Activated naive CD4-positive, alpha-beta T cell treated with Interleukin-2 at 50 U/mL for 16 hours (primary cell): ENCODE measurements at places on chromosomes 16 and 17.

- no peak for DNase-seq
These were observed 39.4 kb downstream of the WDR45B start for GRCh38 chr17:82608816-82609215.

DNA sequence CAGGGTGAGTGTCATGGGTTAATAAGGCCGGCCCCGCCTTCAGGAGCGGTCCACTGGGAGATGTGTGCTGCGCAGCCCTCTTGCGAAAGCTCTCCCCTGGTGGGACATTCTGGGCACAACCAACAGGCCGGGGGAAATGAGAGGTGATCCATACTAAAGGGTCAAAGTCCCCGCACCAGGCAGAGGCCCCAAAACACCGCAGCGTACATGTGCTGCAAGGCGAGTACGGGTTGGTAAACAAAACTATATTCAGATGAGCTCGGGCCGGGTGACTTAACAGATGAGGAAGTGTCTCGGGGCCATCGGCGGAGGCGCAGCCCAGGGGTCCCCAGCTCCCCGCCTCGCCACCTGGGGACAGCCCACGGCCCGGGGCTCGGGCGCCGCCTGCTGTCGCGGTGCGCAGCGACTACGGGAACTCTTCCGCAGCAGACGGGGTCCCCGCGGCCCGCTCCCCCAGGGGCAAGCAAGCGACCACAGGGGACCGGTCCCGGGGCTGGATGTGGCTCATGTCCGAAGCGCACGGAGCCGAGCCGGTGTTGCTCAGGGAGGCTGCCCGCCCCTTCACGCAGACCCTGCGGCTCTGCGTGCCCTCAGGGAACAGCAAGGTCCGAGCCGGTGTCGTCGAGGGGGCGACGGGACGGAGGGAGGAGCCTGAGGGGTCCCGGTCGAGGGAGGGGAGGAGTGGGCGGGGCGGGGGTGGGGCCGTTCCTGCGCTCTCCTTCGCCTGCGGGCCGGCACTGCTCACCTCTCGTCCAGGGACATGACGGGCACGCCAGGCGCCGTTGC lies at the start of gene RAB37:
Gene RAB37 (plus strand): TSS at position 744 of the 786 bp plus-strand sequence. CDS start 17 bp downstream, at position 761.
- peak; percentile 46 for DNase-seq

GRCh38 chr16:49488740-49489525 lies 115.3 kb downstream of the C16orf78 start:
- no peak for DNase-seq

- peak; percentile 30 for DNase-seq
These were observed 82.2 kb downstream of the CMC2 start for GRCh38 chr16:80924372-80924978.

GRCh38 chr16:68486502-68487202 lies 38.3 kb upstream of the SMPD3 start:
- DNase-seq = no peak

- DNase-seq = peak; percentile 39
These were observed 22.5 kb downstream of the DNAI2 start for GRCh38 chr17:74296548-74296936.

DNA sequence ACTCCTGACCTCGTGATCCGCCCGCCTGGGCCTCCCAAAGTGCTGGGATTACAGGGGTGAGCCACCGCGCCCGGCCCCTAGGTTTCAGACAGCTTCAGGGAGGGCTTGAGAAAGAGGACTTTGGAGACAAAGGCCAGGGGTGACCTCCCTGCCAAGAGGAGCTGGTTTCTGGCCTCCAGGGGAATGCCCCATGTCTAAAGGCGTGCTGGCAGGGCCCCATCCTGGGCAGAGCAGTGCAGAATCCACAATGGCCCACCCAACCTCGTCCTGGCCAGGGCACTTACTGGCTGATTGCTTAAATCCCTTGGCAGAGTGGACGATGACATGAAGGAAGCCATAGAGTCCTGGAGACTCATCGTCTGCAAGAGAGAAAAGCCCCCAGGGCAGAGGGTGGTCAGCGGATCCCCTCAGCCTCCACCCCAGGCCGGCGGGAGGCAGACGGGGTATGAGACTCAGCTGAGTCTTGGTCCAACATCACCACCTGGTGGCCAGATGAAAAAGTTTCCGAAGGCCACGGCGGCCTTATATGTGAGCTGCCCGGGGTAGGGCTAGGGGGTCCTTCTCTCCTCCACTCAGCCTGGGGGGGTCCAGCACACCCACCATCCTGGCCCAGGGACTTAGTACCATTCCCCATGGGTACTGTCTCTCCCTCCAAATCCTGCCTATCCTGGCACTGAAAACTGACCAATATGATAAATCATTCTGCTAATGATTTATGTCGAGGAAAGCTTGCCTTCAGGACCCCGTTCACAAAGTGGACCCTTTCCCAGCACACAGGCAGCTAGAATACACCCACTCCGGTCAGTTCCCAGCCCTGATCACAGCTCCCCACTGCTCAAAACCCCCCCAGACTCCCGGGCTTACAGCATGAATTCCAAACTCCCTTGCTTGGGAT lies 59.1 kb downstream of the TIMM22 start:
- DNase-seq = peak; percentile 43

DNA sequence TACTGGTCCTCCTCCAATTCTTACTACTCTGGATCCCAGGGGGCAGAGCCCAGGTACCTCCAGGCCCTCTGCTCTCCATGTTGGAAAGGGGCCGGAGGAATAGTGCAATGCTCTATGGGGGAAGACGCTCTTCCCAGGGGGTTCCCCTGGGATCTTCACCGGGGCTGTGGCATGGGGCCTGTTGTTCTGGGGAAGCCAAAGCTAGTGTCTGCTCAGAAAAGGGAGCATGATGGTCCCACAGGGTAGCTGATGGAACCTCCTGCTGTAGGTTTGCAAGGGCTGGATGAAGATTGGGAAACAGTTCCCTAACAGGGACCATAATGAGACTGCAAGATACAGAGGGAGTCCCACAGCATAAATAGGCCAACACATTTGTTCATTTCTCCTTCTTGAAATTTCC lies 114.7 kb downstream of the IRX5 start:
- no peak for DNase-seq

DNA sequence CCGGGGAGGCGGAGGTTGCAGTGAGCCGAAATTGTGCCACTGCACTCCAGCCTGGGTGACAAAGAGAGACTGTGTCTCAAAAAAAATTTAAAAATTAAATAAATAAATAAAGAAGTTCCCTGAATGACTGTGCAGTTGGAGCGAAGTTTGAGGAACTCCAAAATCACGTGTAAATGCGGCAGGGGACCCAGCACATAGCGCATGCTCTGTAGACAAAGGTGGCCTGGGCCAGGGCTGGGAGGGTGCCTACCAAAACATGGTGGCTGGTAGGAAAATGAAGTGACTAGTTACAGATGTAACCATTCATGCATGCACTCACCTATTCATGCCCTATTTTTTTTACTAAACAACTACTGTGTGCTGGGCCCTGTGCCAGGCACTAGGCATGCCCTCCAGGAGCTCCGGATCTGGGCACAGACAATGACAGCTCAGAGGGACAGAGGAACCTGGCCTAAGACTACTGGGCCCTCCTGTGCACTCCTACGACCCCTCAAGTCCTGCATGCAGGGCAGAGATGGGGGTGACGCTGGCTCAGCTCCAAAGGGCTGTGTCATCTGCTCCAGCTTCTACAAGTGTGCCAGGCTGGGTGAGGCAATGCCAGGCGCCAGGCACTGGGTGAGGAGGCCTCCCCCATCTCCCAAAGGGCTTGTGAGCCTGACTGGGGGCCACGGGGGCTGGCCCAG lies 65.3 kb downstream of the RMI2 start:
- no peak for DNase-seq

- DNase-seq = no peak
These were observed 19.8 kb upstream of the CMIP start for GRCh38 chr16:81424771-81425170.

DNA sequence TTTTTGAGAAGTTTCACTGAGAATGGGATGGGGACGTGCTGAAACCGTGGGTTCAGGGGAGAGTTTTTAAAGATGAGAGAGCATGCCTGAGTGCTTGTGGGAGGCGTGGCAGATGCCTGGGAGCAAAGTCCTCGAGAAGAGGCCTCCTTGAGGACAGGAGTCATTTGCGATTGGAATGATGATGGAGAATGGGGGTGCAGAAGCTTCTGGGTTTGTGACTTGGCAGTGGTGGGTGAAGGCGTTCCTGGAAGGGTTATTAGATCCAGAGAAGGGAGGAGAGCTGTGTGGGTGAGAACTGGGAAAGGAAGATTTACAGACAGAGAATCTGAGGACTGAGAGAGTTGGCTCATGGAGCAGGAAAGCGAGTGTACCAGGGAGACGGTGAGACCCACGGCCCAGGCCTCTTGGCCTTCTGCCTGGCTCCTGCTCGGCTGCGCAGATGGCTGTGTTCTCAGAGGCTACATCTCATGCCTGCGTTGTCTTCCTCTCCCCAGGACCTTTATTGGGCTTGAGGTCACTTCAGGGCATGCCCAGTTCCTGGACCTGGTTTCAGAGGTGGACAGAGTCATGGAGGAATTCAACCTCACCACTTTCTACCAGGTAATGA lies 8.6 kb upstream of the MMP15 start:
- DNase-seq = no peak

DNA sequence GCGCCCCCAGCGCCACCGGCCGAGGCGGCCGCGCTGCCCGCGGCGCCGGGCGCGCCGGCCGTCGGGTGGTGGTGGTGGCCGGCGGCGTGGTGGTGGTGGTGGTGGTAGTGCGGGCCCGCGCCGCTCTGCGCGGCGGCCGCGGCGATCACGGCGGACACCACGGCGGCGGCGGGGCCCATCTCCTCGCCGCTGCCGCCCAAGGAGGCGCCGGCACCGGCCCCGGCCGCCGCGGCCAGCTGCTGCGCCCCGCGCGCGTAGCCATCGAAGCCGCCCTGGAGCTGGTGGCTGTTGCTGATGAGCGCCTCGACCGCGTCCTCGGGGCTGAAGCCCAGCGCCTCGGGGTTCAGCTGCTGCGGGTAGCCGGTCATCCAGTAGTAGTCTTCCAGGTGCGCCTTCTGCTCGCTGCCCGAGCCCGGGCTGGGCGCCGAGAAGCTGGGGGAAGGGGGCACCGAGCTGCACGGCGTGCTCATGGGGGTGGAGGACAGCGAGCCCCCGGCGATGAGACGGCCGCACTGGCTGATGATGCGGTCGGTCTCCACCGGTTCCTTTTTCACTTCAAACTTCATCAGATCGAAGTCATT lies 1.2 kb downstream of the MAF start:
- DNase-seq = peak; percentile 37

GRCh38 chr17:75383842-75384195 lies 21.7 kb downstream of the GRB2 start:
- DNase-seq = no peak

- DNase-seq = no peak
These were observed 29.2 kb downstream of the SOCS3 start for GRCh38 chr17:78330570-78331224.

DNA sequence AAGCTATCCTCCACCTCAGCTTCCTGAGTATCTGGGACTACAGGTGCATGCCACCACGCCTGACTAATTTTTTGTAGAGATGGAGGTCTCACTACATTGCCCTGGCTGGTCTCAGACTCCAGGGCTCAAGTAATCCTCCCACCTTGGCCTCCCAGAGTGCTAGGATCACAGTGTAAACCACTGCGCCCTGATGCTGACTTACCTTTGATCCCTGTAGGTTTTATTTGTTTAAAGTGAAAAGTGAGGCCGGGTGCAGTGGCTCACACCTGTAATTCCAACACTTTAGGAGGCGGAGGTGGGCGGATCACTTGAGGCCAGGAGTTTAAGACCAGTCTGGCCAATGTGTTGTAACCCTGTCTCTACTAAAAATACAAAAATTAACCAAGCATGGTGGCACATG lies 8.7 kb downstream of the PSKH1 start:
- no peak for DNase-seq

- DNase-seq = no peak
These were observed 43.1 kb upstream of the AMZ2 start for GRCh38 chr17:68204736-68205135.

DNA sequence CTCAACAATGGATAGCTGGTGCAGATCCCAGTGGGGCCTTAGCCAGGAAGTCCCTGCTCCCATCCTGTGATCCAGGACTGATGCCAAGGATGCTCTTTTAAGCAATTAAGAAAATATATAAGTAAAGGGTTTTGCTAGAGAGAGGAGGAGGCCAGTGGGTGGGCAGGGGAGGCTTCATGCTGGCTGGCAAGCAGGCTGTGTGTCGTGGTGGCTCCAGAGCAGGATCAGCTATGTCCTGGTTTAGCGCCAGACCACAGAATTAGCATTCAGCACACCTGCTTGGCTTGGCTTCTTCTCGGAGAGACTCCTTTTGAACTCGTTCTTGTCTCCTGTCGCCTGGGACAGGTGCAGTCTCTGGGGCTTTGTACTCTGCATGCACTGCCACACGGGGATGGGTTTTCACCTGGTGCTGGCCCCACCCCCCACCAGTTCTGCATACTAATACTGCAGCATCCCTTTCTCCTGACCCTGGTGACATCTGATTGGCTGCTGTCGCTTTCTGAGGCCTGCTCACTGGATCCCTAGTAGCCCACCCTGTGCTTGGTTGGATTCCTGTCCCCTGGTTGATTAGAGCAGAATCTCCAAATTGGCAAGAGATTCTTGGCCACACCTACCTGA lies 66.1 kb downstream of the PLD6 start:
- DNase-seq = no peak

- DNase-seq = no peak
These were observed 2.9 kb downstream of the ZNF750 start for GRCh38 chr17:82836823-82837357.

DNA sequence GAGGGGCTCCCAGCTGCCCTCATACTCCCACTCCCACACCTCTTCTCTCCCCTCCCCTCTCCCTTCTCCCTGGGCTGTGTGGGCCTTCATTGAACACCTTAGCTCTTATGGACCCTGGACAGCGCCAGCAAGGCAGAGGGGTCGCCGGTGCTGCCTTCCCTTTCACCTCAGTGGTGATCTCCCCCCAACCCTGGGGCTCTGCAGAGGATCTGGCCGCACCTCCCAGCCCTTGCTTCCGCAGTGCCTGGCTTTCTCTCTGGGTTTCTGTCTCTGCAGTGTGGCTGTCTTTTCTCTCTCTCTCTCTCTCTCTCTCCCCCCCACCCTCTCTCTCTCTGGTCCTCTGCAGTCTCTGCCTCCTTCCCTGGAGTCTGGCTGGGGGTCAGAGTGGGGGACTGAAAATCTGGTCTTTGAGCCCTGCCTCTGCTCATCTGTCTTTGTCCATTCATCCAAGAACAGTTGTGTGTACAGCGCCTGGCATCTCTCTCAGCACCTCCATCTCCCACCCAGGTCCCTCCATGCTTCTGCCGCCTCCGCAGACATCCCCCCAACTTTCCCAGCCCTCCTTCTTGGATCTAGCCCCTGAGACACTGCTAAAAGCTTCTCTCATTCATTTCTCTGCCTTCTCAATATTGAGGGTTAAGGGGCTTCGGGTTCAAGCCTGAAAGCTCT lies 1.1 kb downstream of the SEZ6L2 start:
- no peak for DNase-seq
